ENCODE measurements at places on chromosomes 16 and 17.
A peak's percentile ranks its signal among the peaks of the same experiment; 100 is the strongest.

- DNase-seq, result no peak
Observed at GRCh38 chr17:81345228-81346089, 49.8 kb upstream of the BAHCC1 start.

DNA sequence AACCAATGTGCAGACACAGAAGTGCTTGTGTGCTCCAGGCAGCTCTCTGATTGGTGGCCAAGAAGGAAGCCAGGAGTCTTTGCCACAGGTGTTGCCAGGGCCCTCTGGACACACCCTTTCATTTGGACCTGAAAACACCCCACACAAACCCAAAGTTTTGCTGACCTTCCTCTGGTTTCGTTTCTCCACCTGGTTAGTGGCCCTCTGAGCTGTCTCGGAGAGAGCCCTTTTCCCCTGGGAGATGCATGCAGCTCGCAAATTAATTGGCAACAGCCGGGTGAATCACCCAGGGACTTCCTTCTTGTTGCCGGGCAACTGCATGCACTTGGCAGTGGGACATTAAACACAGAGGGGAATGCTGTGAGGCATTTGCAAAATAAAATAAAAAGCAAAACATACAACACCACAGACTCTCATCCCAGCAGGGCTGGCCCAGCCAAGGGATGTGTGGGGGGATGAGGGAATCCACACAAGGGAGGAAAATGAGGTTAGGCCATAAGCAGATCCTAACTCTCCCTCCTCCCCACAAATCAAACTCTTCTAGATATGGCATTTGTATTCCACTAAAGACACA is 286.6 kb downstream of the SOX9 start:
- DNase-seq, result no peak

GRCh38 chr16:4615384-4616046 is 827 bp upstream of the UBALD1 start:
- DNase-seq, result no peak

- no peak for DNase-seq
Observed at GRCh38 chr17:44254361-44255095, 13.4 kb downstream of the SLC4A1 start.

GRCh38 chr16:11232852-11233726 is 22.9 kb downstream of the SOCS1 start:
- DNase-seq, result peak; percentile 71

DNA sequence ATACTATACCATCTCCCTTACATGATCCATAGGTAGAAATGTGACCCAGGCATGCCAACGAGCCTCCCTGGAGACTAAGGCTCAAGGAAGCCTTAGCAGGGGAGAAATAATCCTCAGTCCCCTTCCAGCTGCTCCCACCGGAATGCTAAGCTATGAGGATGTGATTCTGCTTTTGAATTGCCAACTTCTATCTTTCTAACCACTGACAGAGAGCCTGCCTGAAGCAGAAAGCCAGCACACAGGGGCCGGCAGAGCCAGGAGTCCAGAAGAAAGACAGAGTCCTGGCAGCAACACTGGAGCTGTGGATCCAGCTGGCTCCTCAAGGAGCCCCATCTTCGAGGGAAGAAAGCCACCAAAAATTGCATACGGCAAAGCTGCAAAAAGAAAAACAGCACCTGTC is 579.6 kb upstream of the CDH5 start:
- no peak for DNase-seq

GRCh38 chr17:56608944-56609343 is 15.4 kb downstream of the NOG start:
- DNase-seq, result no peak

- DNase-seq, result no peak
Observed at GRCh38 chr16:1553946-1554825, 20.7 kb downstream of the TMEM204 start.

DNA sequence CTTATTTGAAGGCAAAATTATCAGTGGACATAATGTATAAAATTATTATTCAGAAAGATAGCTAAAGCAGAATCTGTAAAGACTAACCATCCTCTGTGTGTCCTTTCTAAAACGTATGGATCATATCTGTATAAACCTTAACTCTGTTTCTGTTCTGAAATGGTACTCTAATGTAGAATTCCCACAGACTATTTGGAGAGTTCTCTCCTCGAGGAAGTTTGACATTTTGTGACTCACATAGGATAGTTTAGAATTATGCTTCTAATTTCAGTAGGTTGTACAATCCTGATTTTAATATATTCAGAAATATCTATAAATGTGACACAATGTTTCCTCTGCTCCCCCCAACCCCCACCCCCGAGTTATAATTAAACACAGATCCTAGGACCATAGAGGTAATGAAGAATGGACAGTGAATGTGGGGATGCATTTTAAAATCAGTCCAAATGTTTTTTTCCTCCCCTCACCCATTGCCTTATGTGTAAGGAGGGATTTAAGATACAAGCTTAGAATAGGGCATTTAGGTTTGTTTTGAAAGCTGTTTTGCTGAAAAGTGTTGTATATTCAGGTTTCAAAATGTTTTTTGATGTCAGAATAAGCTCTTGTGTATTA is 66.8 kb downstream of the BCAS3 start:
- DNase-seq, result no peak

DNA sequence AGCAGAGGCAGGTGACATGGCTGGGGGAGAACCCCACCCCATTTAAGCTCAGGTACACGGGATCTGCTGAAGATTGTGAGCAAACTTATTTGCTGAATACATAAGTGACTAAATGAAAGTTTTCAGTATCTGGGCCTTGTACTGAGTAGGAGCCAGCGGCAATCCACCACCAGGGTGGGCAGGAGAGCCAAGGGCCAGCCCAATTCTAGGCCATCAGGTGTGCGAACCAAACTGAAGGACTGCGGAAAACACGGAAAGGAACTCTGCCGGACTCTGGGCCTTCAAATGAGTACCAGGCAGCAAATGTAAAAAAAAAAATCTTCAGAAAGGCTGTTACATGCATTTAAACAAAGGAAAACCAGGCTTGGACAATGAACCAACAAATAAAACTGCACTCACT is 19.7 kb downstream of the ARHGAP17 start:
- DNase-seq, result no peak

- no peak for DNase-seq
Observed at GRCh38 chr17:30248786-30249185, 13.3 kb upstream of the SLC6A4 start.

GRCh38 chr17:48173191-48173984 is 65.8 kb downstream of the SNX11 start:
- no peak for DNase-seq

- DNase-seq, result no peak
Observed at GRCh38 chr17:2701161-2701995, 10.2 kb downstream of the CLUH start.

GRCh38 chr16:31861455-31861854 is 12.2 kb upstream of the ZNF267 start:
- no peak for DNase-seq

DNA sequence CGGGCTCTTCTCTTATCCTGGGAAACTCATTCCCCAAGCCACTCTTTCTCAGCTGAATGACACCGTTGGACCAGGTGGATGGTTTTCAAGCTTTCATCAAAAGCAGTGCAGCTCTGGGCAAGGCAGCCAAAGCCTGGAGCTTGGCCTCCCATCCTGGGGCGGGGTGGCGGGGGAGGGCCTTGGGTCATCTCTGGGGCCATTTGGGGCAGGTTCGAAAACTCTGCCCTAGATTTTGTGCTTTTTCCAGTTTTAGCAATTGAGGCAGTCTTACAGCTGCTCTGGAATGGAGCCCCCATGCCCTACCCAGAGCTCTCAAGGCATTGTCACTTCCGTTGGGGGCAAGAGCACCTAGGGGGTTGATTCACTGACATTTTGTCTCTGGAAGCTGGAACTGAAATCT is 9.1 kb downstream of the MPRIP start:
- no peak for DNase-seq

GRCh38 chr16:47392081-47392480 is 68.8 kb downstream of the ITFG1 start:
- no peak for DNase-seq

DNA sequence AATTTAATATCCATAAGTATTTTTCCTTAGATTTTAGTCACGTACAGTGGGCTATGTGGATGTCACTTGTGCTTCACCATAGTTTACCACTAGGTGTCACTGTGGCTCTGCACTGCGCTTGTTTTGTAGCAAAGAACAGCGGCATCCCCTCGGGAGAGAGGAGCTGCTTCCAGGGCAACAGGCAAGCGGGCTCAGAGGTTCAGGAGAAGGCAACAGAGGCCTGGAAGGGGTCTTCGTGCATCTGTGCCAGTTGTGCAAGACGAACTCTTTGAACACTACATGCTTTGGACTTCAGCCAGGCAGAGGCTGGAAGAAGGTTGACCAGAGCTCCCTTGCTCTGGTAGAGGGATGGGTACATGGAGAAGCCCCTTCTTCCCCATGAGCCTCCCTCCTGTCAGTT is 20.6 kb downstream of the CYB561 start:
- DNase-seq, result peak; percentile 39

Data from stimulated activated CD4-positive, alpha-beta T cell treated with anti-CD3 and anti-CD28 coated beads, Interleukin-15, amount 100 ng/mL, for 1 hour (primary cell).